ENCODE measurements at places on chromosomes 12 and 14.
A peak's percentile ranks its signal among the peaks of the same experiment; 100 is the strongest.

- no peak for DNase-seq
These were observed 375.0 kb downstream of the TRHDE start for GRCh38 chr12:72647139-72647538.

- DNase-seq: peak; percentile 71
These were observed 7.7 kb downstream of the CAPS2 start for GRCh38 chr12:75322464-75322863.

DNA sequence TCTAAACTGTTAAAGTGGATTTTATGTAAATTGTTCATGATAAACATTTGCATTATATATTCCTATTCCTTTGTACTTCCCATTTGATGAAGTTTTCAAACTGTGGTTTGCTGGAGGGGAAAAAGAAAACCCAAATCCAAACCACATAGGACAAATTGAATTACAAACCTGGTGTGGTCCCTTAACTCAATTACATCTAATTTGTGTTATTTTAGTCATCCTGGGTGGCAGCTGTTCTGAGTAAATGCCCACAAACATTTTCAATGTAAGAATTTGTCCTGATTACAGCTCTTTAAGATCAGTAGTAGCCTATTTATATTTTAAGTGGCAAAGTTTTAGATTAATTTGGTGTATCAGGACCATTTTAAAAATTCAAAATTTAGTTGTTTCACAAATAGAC, 153.9 kb downstream of the RAD51B start:
- DNase-seq: peak; percentile 11

DNA sequence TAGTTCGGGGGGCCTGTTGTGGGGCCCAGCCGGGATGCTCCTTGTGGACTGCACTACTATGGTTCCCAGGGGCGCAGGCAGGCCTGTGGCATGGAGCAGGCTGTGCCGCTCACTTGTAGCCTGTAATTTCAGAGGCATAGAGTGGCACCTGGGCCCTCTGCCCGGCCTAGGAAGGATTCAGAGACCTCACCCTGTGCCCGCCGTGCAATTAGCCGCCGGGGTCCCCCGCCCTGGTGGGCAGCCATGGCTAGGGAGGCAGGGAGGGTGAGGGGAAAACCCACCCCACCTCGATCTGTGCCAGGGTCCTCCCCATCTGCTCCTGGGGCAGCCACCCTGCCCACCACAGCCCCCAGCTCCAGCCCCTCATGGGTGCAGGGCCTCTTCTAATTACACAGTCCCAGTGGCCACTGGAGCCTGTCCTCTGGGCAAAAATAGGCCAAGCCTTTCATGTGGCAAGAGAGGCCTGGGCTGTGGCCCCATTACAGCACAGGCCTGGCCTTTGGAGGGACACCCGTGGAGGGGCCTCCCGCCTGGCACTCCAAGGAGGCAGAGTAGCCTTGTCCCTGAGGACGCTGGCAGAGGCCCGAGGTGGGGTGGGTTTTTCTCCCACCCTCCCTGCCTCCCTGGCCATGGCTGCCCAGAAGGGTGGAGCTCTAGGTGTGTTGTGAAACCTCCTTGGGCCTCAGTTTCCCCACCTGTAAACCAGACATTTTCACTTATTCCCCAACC, 5.3 kb upstream of the TMEM119 start:
- DNase-seq: no peak

DNA sequence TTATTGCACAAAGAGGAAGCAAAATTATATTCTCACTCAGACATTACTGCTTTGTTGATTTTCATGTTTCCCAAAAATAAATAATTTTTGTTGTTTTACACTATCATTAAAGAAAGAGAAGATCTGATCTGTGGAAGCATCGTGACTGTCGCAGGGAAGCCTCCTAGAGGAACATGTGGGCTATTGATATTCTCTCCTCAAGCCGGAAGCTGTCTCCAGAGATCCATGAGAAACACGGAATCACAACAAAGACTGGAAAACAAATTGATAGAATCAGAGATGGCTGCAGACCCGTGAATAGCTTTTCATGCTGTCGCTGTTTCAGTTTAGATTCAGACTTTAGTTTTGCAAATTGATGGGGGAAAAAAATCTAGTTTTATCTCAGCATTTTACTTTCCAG, 235.2 kb upstream of the TMPO start:
- no peak for DNase-seq

DNA sequence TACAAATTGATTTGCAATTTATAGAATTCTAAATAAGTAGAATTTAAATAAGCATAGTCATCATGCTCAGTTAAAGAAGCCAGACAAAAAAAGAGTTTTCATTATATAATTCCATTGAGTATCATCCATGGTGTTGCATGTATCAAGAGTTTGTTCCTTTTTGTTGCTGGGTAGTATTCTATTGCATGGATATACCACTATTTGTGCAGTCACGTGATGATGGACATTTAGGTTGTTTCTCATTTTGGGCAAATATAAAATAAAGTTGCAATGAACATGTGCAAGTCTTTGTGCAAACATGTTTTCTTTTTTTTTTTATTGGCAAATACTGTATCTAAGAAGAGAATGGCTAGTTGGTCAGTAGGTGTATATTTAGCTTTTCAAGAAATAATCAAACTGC, 186.2 kb upstream of the FRMD6 start:
- no peak for DNase-seq

- DNase-seq: no peak
These were observed 61.6 kb downstream of the KSR2 start for GRCh38 chr12:117907108-117907689.

Data from fibroblast of skin of scalp (primary cell).